ENCODE measurements at places on chromosomes 12 and 14. TPM values are rescaled to one million over a fixed set of nuclear protein-coding genes. Genes with fewer than 3 reads are reported as not detected.
A peak's percentile ranks its signal among the peaks of the same experiment; 100 is the strongest.

SP1 gene
- 96.3 TPM for total RNA-seq

KRT79 gene
- not detected for total RNA-seq

ANHX gene
- total RNA-seq: not detected

ACOT2 gene
- 19.2 TPM for total RNA-seq

DNA sequence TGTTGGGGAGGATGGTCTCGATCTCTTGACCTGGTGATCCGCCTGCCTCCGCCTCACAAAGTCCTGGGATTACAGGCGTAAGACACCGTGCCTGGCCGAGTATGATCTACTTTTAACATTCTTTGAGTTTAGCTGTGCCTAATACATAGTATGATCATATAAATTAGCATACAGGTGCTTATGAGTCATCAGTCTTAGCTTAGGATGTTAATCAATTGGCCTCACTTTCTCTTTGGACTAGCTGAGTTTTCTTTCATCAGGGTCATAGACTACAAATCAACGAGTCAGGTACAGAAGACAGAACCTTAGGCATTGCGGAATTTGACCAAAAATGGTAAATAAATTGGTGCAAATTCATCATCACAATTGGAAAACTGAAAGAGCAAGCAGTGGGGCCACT, 2.2 kb downstream of the SLC25A21 start:
- H3K27me3 ChIP-seq: peaks cover 6% of the 10 kb centered on the region
- H3K27ac ChIP-seq: no peak overlapping the region
- DNase-seq: no peak
- H3K4me3 ChIP-seq: no peak overlapping the region
- H3K4me1 ChIP-seq: peaks cover 3% of the 10 kb centered on the region
- H3K36me3 ChIP-seq: no peaks in the 10 kb centered on the region

GRCh38 chr14:64705381-64706118, 1.3 kb downstream of the PLEKHG3 start:
- peak overlapping the region; percentile 77 for H3K27ac ChIP-seq

DNA sequence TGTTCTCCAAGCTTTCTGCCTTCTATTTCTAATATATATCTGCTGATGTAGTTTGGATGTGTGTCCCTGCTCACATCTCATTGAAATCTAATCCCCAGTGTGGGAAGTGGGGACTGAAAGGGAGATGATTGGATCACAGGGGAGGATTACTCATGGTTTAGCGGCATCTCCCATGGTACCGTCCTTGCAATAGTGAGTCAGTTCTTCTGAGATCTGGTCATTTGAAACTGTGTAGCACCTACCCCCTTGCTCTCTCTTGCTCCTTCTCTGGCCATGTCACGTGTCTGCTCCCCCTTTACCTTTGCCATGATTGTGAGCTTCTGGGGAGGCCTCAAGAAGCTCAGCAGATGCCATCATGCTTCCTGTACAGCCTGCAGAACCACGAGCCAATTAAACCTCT, 26.2 kb upstream of the ALX1 start:
- no peaks in the 10 kb centered on the region for H3K4me1 ChIP-seq
- no peaks in the 10 kb centered on the region for H3K27me3 ChIP-seq
- H3K27ac ChIP-seq: no peak overlapping the region
- no peak for DNase-seq

GRCh38 chr12:85509857-85510256, 229.8 kb downstream of the ALX1 start:
- H3K4me3 ChIP-seq: no peak overlapping the region
- no peaks in the 10 kb centered on the region for H3K27me3 ChIP-seq
- DNase-seq: no peak

DNA sequence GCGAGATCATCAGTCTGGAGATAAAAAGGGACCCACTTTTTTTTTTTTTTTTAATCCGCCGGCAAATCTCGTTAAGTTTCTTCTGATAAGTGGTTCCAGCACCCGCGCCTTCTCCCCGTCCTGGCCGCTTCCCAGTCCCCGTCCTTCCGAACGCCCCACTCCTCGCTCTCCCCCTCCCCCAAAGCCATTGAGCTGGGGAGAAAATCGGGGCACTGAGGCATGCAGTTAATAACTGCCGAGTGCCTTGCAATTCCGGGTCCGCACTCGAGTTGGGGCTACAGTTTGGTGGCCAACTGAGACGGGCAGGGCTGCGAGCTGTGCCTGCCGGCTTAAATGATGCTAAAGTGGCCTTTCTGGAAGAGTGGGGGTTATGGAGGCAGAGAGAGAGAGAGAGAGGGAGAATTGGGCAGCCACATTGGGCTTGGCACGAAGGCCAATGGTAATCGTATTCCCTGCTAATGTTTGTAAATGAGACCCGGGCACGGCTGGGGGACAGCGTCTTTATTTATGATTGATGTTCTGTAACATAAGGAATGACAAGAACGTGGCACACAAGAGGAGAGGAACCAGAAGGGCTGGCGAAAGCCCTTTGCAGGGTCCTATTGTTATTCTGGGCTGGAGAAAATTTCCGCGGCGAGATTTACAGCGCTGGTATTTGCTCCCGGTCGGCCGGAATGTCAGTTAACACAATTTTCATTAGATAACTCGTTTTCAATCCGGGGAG, 115.4 kb upstream of the MYL2 start:
- peaks cover 29% of the 10 kb centered on the region for H3K27me3 ChIP-seq
- no peaks in the 10 kb centered on the region for H3K4me1 ChIP-seq
- H3K36me3 ChIP-seq: no peaks in the 10 kb centered on the region
- H3K4me3 ChIP-seq: no peak overlapping the region
- H3K27ac ChIP-seq: no peak overlapping the region
- no peak for DNase-seq

DNA sequence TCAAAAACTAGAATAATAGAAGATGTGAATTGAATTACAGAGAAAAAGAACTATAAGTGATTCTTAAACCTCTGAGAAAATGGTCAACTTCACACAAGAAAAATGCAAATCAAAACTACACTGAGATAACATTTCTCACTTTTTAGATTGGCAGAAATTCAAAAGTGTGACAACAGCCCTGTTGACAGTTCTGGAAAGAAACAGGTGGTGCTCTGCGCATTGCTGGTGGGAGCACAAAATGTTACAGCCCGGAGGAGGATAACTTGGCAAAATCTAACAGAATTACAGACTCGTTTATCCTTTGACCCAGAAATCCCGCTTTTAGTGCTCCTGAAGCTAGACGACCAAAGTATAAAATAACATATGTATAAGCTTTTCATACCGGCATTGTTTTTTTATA, 222.5 kb upstream of the CNTN1 start:
- no peaks in the 10 kb centered on the region for H3K36me3 ChIP-seq
- H3K4me3 ChIP-seq: no peak overlapping the region
- H3K27me3 ChIP-seq: no peaks in the 10 kb centered on the region
- H3K27ac ChIP-seq: no peak overlapping the region
- no peaks in the 10 kb centered on the region for H3K4me1 ChIP-seq

GRCh38 chr12:128803788-128804187, 20.0 kb downstream of the SLC15A4 start:
- no peak overlapping the region for H3K4me3 ChIP-seq
- DNase-seq: no peak
- no peak overlapping the region for H3K27ac ChIP-seq

GRCh38 chr12:31218203-31219025, 107.5 kb downstream of the SINHCAF start:
- no peak overlapping the region for H3K4me3 ChIP-seq
- no peaks in the 10 kb centered on the region for H3K36me3 ChIP-seq
- no peaks in the 10 kb centered on the region for H3K27me3 ChIP-seq
- no peak for DNase-seq
- H3K27ac ChIP-seq: no peak overlapping the region

GRCh38 chr12:72618764-72619163, 346.6 kb downstream of the TRHDE start:
- H3K36me3 ChIP-seq: no peaks in the 10 kb centered on the region
- no peak overlapping the region for H3K27ac ChIP-seq
- DNase-seq: no peak
- no peak overlapping the region for H3K4me3 ChIP-seq

Data from natural killer cell (primary cell).